ENCODE measurements at places on chromosomes 7 and 10.
A peak's percentile ranks its signal among the peaks of the same experiment; 100 is the strongest.

- no peak for DNase-seq
Measured at GRCh38 chr10:116948530-116948870, 56.5 kb downstream of the SHTN1 start.

DNA sequence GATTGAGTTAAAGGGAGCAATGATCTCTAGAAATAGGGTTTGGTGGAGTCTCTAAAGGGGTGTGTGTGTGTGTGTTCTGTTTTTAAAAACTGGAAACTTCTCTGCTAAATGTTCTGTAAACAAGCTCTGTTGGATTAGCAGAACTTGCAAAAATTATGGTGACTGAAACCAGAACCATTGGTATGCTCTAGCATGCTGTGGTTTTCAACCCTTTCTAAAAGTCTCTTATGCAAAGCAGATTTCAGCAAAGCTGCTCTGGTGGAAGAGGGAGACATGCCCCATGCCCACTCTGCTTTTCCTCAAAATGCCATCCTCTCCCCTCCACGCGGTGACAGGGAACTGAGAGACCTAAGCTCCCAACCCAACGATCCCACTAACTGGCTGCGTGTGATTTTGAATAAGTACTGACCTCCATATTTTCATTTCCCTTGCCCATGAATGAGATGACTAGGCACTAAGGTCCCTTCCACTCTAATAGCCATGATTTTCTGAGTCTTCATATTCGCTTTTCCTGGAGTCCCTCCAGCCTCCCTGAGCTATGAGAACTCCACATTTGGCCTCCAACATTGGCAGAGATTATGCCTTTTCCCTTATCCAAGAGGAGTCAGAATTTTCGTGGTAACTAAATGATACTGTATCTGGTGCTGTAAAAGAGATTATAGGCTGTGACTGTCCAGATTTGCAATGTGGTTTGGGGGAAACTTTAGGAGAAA is 117.3 kb upstream of the PALS2 start:
- DNase-seq = no peak

GRCh38 chr7:39051707-39052106 is 74.0 kb downstream of the POU6F2 start:
- DNase-seq = no peak

- peak; percentile 54 for DNase-seq
Measured at GRCh38 chr10:43255634-43256431, 11.0 kb downstream of the RASGEF1A start.

- DNase-seq = no peak
Measured at GRCh38 chr10:102243309-102243708, 2.0 kb upstream of the PITX3 start.

DNA sequence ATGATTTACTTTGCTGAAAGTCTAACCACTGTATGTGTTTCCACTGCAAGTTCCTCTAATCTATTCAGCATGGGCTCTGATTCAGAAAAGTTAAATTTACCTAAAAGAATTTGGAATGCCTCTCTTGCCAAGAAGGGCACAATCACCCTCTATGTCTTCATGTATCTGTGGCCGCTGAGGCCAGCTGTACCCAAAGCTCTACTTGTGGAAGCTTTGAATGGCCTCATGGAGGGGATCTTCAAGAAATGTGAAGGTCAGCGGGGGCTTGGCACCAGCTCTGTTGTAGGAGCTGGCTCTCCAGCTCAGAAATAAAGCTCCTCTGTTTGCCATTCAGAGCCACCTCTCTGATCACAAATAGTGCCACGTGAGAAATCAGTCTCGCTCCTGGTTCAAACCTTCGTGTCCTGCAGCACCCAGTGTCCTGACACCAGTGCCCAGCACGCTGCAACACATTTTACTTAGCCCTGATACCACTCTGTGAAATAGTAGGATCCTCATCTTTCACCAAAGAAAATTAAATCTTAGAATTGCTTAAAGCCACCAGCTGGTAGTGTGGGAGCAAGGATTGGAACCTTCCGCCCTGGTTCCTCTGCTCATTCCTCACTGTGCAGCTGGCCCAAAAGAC is 61.1 kb downstream of the PKD1L1 start:
- DNase-seq = no peak

GRCh38 chr10:85789125-85789524 is 577.5 kb downstream of the GRID1 start:
- no peak for DNase-seq

GRCh38 chr10:118397391-118397790 is 55.3 kb upstream of the FAM204A start:
- DNase-seq = no peak

- no peak for DNase-seq
Measured at GRCh38 chr10:112519133-112519761, 72.2 kb downstream of the VTI1A start.

GRCh38 chr10:1377231-1377630 is 321.0 kb downstream of the WDR37 start:
- no peak for DNase-seq

DNA sequence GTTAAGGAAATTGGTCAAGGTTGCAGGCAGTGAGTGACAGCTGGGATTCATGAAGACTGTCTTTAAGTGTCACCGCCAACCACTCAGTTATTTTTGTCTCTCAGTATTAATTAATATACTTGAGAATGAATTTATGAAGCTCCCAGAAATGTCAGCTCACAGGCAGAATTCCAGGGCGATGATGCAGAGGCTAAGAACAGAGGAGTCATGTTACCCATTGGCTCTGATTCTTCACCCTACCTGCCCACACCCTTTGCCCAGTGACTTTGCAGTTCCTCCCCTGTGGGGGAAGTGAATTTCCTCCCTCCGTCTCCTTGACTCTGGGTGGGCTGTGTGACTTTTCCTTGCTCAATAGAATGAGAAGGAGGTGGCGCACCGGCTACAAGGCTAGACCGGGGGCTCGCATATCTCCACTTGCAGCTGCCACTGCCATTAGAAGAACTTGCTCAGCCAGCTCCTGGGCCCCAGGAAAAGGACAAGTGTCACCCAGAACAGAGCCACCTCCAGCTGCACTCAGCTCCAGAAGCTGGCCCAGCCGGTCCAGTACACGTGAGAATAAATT is 157.1 kb upstream of the PRKCQ start:
- no peak for DNase-seq

GRCh38 chr7:31084226-31084625 is 32.1 kb downstream of the ADCYAP1R1 start:
- DNase-seq = no peak

- no peak for DNase-seq
Measured at GRCh38 chr10:132196178-132197113, 9.7 kb downstream of the DPYSL4 start.

GRCh38 chr7:20407585-20408466 is 77.1 kb downstream of the ITGB8 start:
- DNase-seq = no peak

DNA sequence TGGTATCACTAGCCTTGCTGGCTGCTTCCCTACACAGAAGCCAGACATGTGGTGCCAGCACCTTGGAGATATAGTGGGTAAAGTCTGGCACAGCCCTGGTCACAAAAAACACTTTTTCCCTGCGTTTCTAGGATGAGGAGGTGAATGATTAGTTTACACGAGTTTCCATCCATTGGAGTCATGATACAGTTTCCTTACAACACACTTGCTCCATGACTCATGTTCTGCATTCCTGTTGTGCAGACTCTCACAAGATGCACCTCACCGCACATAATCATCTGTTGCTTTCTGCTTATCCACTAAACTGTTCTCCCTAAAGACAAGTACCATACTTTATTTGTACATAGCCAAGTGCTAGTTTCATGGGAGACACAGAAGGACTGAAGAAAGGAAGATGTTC is 747.1 kb upstream of the GALNT17 start:
- no peak for DNase-seq

GRCh38 chr7:111528331-111528730 is 34.0 kb downstream of the IMMP2L start:
- no peak for DNase-seq

DNA sequence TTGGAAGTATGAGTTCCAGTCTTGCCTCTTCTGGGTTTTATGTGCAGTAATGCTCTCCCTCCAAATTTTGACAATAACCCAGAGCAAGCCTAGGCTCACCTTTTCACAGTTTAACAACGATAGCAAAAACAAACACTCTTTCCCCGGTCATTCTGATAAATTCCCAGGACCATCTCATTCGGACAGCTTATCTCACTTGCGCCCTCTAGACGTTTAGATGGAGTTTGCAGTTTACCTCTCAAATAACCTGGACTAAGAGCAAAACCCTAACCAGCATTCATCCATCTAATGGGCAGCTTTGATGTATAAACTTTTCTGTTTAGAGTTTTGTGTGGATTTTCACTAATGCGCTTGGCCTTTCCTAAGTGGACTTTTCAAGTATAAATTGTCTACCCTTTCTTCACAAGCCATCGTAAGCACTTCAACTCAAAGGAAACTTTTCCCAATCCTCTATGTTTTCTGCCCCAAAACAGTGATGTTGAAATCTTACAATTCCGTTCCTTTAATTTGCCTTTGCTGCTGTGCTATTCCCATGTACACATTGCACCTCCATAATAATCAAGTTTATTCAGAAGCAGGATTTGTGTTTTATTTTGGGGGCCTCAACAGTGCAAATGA is 114.9 kb downstream of the HDAC9 start:
- DNase-seq = no peak

- DNase-seq = no peak
Measured at GRCh38 chr7:41822259-41822817, 119.4 kb upstream of the INHBA start.

DNA sequence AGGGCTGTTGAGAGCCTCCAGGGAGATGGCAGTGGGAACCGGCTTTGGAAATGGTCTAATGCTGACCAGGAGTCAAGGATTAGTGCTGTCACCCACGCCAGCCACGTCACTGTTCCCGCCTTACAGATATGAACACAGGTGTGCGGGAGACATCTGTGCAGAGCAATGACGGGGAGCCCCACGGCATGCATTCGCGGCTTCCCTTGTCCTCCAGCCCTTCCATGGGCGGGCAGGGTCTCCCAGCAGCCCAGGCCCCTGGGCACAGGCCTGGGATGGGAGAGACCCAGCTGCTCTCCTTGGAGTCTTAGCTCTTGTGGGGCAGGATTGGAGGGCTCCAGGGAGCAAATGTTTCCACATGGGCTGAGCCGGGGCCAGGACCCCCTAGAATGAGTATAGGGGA is 94.2 kb downstream of the MYL10 start:
- no peak for DNase-seq

DNA sequence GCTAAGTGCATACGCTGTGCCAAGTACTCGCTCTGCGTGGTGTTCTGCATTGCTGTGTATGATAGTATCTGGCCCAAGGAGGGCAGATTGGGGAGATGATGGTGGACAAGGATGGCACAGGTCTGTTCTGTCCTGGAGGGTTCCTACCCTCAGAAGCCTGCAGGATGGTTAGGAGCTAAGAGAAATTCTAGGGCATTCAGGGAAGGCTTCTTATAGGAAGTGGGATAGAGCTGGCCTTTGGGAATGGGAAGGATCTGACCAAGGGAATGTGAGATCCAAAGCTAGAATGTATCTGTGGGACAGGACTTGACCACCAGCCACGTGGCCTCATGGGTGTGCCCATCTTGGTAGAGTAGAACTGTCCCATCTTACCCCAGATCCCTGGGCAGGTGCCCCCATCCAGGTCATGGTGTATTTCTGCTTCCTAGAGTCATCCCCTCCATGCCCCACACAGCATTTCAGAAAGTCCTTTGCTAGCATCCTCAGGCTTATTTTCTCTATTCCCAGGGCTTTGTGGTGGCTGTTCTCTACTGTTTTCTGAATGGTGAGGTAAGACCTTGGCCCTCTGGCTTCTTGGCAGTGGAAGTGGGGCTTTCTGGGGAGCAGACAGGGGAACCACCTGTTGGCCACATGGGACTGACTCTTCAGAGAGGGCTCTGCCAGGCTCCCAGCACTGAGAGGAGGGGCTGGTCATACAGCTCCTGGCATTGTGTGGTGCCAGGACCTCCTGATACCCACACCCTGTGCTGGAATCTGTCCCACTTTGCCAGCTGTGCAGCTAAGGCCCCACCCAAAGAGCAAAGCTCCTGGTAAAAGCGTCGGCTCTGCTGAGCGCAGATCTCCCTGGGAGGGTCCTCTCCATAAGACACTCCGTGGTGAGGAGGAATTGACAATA is 52.5 kb downstream of the ADCYAP1R1 start:
- DNase-seq = no peak

- no peak for DNase-seq
Measured at GRCh38 chr7:73342645-73343044, 14.7 kb downstream of the FKBP6 start.

DNA sequence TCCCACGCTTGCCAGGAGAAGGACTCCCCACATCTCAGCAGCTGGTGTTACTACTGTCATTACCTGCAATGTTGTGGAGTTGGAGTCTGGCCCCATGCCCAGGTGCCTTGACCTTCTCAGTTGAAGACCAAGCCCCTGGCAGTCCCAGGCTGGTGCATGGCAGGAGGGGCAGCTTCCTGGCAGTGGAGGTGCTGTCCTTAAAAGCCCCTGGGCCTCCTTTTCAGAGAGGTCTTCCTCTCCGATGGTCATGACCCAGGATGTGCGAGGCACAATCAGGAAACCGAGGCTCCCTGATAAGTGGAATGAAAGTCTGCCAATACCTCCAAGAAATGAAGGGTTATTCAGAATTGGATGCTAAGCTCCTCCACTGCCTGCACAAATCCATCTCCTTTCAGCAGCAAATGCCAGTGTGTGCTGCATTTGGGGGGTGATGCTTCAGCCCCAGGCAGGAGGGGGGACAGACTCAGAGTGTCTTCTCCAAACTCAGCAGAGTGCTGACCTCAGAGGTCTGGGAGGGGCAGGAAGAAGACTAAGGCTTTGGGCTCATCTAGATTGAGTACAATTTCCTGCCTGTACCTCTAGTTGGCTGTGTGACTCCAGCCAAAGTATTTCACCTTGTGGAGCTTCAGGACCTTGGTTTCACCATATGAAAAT is 97.0 kb upstream of the DDC start:
- DNase-seq = no peak

DNA sequence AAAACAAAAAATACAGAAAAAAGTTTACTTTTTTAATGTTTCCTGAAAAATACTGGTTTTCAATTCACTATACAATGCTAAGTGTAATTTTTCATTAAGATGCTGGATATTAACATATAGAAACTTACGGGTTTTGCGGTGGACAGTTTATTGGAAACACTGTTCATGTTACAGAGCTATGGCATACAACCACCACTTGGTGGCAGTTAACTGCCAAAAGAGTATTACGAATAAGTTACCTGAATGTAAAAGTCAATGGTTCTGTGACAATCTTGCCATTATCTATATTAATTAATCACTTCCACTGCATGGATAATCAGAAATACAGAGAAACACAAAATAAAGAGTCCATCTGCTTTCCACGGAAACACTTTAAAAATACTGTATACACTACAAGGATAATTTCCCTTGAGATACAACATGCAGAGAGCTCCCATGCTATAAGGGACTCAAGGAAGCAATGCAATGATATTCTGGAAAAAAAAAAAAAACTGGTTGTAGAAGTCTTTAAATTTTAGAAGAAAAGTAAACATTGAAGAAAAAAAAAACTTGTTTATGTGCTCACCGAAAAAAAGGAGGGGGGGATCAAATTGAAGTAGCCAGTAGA is 97.0 kb downstream of the TPK1 start:
- no peak for DNase-seq

GRCh38 chr7:135974667-135975066 is 2.5 kb downstream of the MTPN start:
- DNase-seq = no peak

GRCh38 chr7:156892081-156892800 is 742 bp downstream of the LMBR1 start:
- peak; percentile 52 for DNase-seq

GRCh38 chr10:84825330-84825729 is 496.9 kb downstream of the CCSER2 start:
- DNase-seq = no peak

GRCh38 chr10:36412942-36413341 is 712.5 kb upstream of the ANKRD30A start:
- DNase-seq = no peak

GRCh38 chr10:23079700-23080099 is 15.7 kb upstream of the MSRB2 start:
- DNase-seq = no peak
